ENCODE measurements at places on chromosomes 12 and 14. TPM values are rescaled to one million over a fixed set of nuclear protein-coding genes. Genes with fewer than 3 reads are reported as not detected.

- DNase-seq = no peak
- H3K4me3 ChIP-seq = no peak overlapping the region
- H3K27ac ChIP-seq = no peak overlapping the region
- H3K36me3 ChIP-seq = no peaks in the 10 kb centered on the region
- no peaks in the 10 kb centered on the region for H3K4me1 ChIP-seq
Measured at GRCh38 chr14:58701604-58702003, 63.8 kb downstream of the DACT1 start.

DNA sequence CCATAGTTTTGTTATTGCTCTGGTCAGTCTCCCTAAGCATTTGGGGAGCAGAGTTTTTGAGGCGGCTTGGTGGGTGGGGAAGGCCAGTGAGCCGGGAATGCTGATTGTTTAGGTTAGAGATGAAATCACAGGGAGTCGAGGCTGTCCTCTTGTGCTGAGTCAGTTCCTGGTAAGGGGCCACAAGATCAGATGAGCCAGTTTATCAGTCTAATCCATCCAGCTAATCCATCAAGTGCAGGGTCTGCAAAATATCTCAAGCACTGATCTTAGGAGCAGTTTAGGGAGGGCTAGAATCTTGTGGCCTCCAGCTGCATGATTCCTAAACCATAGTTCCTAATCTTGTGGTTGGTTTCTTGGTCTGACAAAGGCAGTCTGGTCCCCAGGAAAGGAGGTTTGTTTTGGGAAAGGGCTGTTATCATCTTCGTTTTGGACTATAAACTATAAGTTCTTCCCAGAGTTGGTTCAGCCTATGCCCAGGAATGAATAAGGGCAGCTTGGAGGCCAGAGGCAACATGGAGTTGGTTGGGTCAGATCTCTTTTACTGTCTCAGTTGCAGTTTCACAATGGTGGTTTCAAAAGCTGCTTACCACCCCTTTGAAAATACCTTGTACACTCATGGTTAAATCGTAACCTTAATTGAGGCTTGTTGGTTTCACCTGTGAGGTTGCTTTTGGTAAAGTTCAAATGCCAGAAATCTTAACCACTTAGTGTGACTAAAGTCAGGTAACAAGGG lies 33.6 kb upstream of the HIGD1C start:
- H3K27me3 ChIP-seq = no peaks in the 10 kb centered on the region
- H3K4me1 ChIP-seq = peaks cover 15% of the 10 kb centered on the region

The C12orf56 gene
- 2.6 TPM for polyA plus RNA-seq

The ATP2A2 gene
- 63.2 TPM for polyA plus RNA-seq

The OAS3 gene
- 0.82 TPM for polyA plus RNA-seq

DNA sequence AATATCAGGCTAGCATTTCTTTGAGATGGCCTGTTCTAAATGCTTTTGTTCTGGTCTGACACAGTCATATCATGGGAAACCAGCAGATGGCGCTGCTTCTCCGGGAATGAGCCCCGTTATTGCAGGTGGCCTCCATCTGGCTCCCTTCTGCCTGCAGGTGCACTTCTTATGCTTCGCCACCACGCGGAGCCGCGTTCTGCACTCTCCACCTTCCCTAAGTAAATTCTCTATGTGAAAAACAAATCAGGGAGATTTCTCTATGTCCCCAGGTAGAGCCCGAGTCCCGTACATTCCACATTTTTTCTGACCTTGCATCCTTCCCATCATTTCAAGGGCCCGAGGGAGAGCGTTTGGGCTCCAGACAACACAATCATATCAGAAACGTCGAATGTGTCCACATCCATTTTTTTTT lies 26.2 kb downstream of the GLRX5 start:
- H3K27ac ChIP-seq = no peak overlapping the region
- no peaks in the 10 kb centered on the region for H3K4me1 ChIP-seq
- no peaks in the 10 kb centered on the region for H3K36me3 ChIP-seq
- no peak overlapping the region for H3K4me3 ChIP-seq
- DNase-seq = peak; percentile 74

The POLE2 gene
- 64.9 TPM for polyA plus RNA-seq

The BEST3 gene
- not detected for polyA plus RNA-seq

DNA sequence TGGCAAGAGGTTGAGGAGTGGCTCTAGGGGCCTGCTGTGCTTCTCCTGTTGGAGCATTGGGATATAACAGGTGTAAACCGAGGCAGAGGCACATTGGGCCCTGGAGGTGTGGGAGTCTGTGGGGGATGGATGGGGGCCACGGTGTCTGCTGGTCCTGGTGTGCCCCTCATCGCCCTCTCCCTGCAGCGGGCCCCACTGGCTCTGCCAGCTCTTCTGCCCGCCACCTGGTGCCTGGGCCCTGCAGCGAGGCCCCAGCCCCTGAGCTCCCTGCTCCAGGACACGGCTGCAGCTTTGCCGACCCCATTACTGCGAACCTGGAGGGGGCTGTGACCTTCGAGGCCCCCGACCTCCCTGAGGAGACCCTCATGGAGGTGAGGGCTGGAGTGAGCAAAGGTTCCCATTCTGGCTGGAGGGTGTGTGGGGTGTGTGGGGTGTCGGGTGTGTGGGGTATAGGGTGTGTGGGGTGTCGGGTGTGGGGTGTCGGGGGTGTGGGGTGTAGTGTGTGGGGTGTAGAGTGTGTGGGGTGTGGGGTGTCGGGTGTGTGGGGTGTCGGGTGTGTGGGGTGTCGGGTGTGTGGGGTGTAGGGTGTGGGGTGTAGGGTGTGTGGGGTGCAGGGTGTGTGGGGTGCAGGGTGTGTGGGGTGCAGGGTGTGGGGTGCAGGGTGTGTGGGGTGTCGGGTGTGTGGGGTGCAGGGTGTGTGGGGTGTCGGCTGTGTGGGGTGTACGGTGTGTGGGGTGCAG lies 10.6 kb upstream of the PUS1 start:
- peaks cover 25% of the 10 kb centered on the region for H3K4me1 ChIP-seq
- H3K27me3 ChIP-seq = no peaks in the 10 kb centered on the region
- DNase-seq = no peak
- no peak overlapping the region for H3K4me3 ChIP-seq
- H3K36me3 ChIP-seq = peaks cover 16% of the 10 kb centered on the region
- H3K27ac ChIP-seq = no peak overlapping the region

DNA sequence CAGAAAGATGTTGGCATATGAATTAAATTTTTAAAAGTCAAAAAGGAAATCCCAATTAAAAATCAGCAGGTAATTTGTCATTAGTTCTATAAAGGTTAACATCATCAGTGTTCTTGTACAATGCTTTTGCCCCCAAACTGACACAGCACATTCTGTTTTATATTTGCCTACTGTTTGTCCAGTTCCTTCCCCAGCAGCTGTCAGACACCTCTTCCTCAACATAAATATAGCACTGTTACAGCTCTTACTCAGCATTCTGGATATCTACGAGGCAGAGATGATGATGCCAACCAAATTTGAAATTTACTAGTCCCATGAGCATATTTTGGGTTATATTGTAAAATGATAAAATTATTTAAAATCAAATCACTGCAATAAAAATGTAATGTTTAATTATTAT lies 124.6 kb downstream of the SINHCAF start:
- no peak for DNase-seq
- no peak overlapping the region for H3K4me3 ChIP-seq
- no peaks in the 10 kb centered on the region for H3K36me3 ChIP-seq

DNA sequence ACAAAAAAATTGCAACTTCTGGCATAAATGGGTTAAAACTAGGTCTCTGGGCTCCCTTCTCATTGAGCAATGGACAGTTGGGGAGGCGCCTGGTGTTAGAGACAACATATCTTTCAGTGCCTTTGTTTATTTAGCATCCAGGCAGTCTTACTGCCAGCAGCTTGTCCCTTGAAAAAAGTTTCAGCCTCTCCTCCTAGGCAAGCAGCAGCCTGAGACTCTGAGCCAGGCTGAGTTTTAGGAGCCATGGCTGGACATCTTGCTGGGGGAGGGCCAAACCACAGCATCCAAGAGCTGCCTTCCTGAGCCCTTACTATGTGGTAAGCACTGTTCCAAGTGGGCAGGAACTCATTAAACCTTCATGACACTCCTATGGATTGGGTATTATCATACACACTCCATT lies 10.1 kb upstream of the JDP2 start:
- H3K27me3 ChIP-seq = no peaks in the 10 kb centered on the region
- H3K27ac ChIP-seq = no peak overlapping the region
- H3K4me1 ChIP-seq = peaks cover 6% of the 10 kb centered on the region
- no peak for DNase-seq
- no peak overlapping the region for H3K4me3 ChIP-seq
- H3K36me3 ChIP-seq = no peaks in the 10 kb centered on the region

The FBLN5 gene
- polyA plus RNA-seq = 0.11 TPM

The A2ML1 gene
- 0.11 TPM for polyA plus RNA-seq

DNA sequence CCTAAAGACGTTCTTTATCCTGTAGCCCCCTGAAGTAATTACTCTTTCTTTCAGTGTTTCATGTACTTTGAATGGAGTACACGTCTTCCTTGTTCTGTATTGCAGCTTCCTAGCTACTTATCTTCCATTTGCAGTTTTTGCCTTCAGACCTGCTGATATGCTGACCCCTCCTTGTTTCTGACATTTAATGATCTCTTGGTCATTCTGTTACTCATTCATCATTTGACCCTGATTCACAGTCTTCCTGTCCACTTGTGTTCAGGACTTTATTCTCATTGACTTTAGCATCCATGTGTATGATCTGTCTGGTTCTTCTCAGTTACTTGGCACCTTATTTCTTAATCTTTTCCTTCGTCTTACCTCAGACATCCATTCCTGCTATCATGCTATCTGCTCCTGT lies 22.2 kb downstream of the CPSF2 start:
- DNase-seq = peak; percentile 11
- peaks cover 73% of the 10 kb centered on the region for H3K36me3 ChIP-seq
- no peaks in the 10 kb centered on the region for H3K4me1 ChIP-seq
- H3K27me3 ChIP-seq = no peaks in the 10 kb centered on the region
- no peak overlapping the region for H3K4me3 ChIP-seq
- H3K27ac ChIP-seq = no peak overlapping the region

The IRAK3 gene
- not detected for polyA plus RNA-seq

DNA sequence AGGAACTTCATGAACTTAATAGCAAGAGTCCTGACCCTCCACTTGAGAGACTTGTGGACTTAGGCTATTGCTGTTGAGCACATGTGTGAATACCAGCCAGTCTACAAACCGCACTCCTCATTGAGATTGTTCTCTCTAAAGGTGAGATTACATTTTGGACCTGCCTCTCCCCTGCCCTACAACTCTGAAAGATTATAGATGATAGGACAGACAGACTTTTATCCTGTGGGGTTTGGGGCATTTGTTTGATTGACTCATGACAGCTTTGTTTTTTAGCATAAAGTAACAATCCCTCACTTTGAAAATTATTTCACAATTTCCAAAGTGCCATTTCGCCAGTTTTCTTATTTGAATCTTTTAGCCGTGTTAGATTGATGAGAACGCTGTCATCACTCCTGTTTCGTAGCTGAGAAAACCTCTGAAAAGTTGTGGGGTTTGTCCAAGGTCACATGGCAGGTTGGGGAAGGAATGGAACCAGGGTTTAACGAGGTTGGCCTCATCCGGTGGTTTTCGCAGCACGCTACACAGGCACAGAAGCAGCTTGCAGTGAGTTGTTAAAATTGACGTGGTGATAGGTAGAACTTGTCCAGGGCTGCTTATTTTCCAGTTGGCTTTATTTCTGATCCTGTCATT lies 836 bp downstream of the EVL start:
- DNase-seq = no peak
- peaks cover 25% of the 10 kb centered on the region for H3K4me1 ChIP-seq
- no peaks in the 10 kb centered on the region for H3K36me3 ChIP-seq
- no peak overlapping the region for H3K4me3 ChIP-seq
- H3K27ac ChIP-seq = peak overlapping the region; percentile 89

DNA sequence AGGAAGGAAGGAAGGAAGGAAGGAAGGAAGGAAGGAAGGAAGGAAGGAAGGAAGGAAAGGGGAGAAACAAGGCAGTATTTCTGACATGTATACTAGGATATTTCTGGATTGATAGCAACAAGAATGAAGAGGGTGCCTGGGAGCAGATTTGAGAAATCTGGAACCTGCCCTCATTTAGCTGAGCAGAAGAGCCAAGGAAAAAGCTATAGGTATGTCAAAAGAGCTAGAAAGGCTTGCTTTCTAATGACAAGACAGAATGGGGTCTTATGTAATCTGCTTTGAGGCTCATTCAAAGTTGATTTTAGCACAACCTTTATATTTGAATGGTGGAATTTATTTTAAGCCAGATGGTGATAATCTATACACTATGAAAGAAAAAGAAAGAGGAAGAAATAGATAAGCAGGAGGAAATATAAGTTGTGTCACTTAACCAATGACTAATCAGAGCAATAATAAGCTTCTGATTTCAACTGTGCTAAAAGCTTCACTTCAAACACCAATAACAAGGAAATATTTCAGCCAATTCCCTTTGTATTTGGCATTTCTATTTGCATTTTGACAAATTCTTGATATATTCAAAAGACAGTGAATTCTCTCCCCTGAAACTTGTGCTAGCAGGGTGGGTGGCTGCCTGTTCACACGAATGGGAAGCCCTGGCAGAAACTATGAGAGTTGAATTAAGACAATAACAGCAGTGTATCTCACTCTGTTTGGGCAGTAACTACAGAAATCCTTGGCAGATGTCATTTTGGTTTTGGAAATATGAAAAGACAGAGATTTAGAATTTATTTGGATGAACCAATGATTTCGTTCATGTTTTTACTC lies 76.3 kb upstream of the FLRT2 start:
- DNase-seq = no peak
- no peaks in the 10 kb centered on the region for H3K27me3 ChIP-seq
- H3K27ac ChIP-seq = no peak overlapping the region

DNA sequence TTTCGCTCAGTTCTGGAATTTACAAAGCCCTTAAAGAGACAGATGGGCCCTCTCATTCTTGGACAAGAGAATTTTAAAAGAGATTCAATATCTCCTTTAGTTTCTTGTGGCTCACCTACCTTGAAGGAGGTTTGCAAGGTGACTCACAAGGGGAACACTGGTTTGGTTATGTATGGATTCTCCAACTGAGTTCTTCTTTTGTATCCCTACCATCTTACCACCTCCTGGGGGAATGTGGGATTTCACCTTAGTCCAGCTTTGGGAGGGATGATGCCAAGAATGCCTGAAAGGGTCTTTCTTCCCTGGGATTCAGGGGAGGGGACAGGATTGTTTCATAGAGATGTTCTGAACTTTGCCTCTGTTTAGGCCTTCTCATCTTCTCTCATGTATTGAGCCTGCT lies 3.7 kb downstream of the PPP4R4 start:
- H3K27ac ChIP-seq = no peak overlapping the region
- no peak for DNase-seq
- no peaks in the 10 kb centered on the region for H3K27me3 ChIP-seq
- H3K4me3 ChIP-seq = no peak overlapping the region
- H3K36me3 ChIP-seq = no peaks in the 10 kb centered on the region

GRCh38 chr12:88896958-88897357 lies 316.7 kb upstream of the KITLG start:
- no peak for DNase-seq
- no peak overlapping the region for H3K4me3 ChIP-seq
- H3K27ac ChIP-seq = no peak overlapping the region
- H3K27me3 ChIP-seq = no peaks in the 10 kb centered on the region
- no peaks in the 10 kb centered on the region for H3K36me3 ChIP-seq

- no peak overlapping the region for H3K27ac ChIP-seq
- no peaks in the 10 kb centered on the region for H3K36me3 ChIP-seq
- no peak for DNase-seq
- H3K4me3 ChIP-seq = no peak overlapping the region
- H3K4me1 ChIP-seq = no peaks in the 10 kb centered on the region
- H3K27me3 ChIP-seq = peaks cover 6% of the 10 kb centered on the region
Measured at GRCh38 chr14:96486705-96487104, 15.5 kb upstream of the PAPOLA start.

The SAV1 gene
- polyA plus RNA-seq = 13.2 TPM
